ENCODE measurements at places on chromosomes 11 and 22.

- DNase-seq: no peak
Observed at GRCh38 chr11:6142936-6143335, 27.2 kb downstream of the OR52B2 start.

GRCh38 chr22:37079668-37080171 lies 28.2 kb downstream of the KCTD17 start:
- peak; percentile 70 for DNase-seq

DNA sequence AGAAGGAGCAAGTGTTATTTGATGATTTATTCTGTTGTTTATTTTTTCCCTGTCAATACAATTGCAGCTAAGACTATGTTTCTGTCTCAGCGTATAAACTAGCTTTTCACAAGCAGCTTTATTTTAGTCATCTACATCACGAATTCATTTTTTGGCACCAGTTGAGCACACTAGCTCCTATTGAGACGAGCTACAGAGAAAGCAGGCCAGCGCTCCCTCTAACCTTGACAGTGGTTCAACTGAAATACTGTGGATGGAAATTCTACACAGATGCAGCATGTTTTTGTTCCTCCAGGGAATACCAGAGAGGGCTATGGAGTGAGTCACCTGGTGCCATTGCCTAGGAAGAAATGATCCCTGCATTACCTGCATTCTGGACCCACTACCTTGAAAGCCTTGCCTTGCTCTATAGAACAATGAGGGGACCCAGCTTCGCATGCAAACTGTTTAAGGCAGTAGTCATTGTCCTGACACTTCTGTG lies 108.2 kb upstream of the ARHGAP42 start:
- DNase-seq: no peak

DNA sequence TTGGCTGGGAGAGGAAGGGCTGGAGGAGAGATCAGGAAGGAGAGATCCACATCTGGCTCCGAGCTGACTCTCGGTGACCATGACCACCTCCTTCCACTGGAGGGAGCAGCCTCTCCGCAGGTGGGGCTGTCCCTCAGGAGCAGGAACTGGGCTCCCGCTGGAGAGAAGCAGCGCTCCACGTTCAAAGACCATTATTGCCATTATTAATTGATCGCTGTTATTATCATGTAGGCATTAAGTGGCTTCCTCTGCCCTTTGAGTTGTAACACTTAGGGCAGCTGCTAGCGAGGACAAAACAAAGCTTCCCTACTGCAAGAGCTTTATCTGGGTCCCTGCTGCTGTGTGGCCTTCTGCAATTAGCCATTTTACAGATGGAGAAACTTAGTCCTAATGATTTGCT lies 251.9 kb downstream of the ST3GAL4 start:
- DNase-seq: no peak

DNA sequence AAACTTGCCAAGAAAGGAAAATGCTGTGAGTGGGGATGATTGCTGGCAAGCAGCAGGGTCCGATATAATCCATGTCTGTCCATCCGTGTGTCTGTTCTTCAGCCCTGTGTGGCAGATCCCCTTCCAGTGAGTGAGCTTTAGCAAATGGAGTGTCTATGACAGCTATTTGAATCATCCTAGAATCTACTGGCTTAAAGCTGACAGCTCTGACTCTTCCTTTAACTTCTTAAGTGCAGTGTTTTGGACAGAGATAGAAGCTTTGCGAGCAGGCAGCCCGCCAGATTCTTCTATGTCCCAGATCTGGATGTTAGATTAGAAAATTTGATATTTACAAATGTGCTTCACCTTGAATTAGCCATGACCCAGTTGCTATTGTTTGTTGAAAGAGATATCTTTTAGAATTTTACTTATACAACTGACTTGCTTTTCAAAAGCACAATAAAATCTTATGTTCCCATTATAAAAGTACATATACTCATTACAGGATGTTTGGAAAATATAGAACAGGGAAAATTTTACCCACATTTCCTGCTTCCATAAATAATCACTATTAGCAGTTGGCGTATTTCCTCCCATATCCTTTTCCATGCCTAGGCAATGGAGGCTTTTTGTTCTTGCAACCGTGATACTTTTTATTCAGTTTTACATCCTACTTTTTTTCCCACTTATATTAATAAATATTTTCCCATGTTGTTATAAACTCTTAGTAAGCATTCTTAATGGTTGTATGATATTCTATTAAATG lies 124.5 kb downstream of the COMMD9 start:
- DNase-seq: no peak

GRCh38 chr11:115054570-115055538 lies 376.5 kb downstream of the NXPE2 start:
- no peak for DNase-seq

GRCh38 chr11:90189011-90189410 lies 33.8 kb downstream of the CHORDC1 start:
- no peak for DNase-seq

DNA sequence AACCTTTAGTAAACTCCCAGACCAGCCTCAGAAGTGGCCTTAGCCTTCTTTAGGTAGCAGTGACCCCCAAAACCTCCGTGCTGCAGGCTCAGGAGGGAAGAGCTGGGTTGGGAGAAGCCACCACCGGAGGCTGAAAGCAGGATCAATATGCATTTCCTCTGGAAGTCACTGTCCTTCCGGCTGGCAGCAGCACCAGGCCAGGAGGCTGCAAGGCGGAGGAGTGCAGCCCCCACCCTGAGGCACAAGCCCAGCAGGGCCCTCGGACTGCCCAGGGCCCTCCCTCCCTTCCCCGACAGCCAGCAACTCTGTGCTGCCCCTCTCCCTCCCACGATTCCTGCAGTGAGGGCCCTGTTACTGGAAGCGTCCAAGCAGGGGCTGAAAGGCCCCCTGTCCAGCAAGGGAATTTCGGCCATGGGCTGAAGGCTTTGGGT lies 3.2 kb upstream of the NRXN2 start:
- DNase-seq: no peak

DNA sequence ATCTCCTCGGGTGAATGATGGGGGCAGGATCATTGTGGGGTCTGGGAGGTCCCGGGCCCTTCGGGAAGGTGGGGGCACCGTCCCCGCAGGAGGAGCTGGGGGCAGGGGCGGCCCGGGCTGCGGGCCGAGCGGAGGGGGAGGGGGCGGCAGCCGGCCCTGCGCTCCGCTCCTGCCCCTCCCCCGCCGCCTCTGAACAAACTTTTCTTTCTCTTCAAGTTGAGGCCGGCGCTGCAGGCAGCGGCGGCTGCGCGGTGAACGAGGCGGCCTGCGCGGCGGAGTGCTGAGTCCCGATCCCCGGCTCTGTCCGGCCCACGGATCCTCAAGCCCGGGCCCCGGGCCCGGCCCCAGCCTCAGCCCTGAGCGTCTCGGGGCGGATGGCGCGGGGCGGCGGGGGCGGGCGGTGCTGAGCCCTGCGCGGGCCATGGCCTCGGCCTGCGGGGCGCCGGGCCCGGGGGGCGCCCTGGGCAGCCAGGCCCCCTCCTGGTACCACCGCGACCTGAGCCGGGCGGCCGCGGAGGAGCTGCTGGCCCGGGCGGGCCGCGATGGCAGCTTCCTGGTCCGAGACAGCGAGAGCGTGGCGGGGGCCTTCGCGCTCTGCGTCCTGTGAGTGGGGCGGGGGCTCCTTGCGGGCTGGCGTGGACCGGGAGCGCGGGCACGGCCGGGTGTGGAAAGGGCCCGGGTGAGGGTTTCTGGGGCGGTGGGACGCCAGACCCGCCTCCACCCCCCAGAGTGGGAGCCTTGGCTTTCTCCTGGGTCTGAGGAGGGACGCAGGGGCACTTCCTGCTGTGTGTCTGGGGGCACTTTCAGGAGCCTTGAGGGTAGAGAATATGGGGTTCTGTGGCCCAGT lies at the start of gene INPPL1:
TSS of gene INPPL1 (plus strand) at position 204 of the 847 bp plus-strand sequence. CDS start at position 422, 218 bp downstream.
- no peak for DNase-seq

GRCh38 chr11:44985721-44986120 lies 35.0 kb upstream of the TP53I11 start:
- no peak for DNase-seq

- DNase-seq: no peak
Observed at GRCh38 chr11:8527939-8528338, 66.1 kb downstream of the STK33 start.

- no peak for DNase-seq
Observed at GRCh38 chr22:33807470-33807869, 112.8 kb downstream of the LARGE1 start.

DNA sequence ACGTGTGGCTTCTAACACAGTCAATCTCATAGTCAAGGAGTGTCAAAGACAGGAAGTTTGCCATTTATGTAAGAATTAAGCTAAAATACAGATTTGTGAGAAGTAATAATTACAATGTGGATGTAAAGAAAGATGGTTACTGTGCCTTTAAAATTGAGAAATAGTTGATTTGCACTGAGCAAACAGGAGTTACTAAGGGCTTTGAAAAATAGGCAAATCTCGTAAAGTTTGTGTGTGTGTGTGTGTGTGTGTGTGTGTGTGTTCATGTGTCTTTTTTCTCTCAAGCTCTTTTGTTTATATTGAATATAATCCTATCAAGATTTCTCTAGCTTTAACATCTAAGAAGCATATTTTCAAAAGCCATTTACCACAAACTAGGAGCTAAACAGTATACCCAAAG lies 2284.5 kb downstream of the LRRC4C start:
- no peak for DNase-seq

GRCh38 chr11:105838668-105839384 lies 183.2 kb downstream of the MSANTD4 start:
- no peak for DNase-seq

DNA sequence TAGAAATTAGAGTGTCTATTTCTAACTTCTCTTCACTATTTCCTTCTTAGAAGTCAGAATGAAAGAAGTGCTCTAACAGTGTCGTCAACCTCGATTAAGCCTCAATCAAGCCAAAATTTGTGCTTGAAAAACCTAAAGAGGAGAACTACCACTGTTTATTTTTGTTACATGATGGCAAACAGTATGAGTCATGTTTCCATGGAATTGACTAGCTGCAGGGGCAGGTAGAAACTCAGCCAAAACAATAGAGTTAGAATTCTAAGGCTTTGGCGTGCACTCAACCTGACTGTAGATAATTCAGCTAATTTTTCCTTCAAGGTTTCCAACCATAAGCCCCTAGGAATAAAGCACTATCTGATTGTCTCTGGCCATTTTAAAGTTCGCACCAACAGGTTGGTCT lies 415.9 kb downstream of the ETS1 start:
- DNase-seq: no peak

DNA sequence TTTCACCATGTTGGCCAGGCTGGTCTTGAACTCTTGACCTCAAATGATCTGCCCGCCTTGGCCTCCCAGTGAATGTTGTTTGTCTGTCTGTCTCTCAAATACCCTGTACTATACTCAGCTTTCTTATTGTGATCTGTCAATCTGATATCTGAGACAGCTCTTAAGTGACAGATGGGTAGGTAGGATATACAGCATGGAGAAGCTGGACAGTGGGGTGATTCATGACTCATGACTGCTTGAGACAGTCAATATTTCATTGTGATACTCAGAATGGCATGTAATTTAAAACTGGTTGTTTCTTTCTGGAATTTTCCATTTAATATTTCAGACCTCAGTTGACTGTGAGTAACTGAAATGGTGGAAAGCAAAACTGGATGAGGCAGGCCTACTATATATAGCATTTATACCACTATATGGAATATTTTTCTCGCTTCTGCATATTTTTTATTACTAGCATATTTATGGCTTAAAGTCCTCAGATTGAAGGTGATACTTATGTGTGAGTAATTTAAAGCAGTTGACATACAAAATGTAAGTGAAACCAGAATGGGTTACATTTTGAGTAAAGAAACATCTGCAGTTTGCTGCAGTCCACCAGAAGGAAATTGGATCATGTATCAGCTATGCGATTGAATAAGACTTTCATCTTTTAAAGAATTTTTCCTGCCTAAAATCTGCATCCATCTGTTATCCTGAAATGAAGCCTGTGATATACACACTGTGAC lies 22.3 kb downstream of the ARHGAP42 start:
- DNase-seq: no peak

GRCh38 chr22:40805239-40805638 lies 13.9 kb downstream of the SLC25A17 start:
- DNase-seq: no peak

- no peak for DNase-seq
Observed at GRCh38 chr11:125910226-125910849, 6.0 kb downstream of the DDX25 start.

DNA sequence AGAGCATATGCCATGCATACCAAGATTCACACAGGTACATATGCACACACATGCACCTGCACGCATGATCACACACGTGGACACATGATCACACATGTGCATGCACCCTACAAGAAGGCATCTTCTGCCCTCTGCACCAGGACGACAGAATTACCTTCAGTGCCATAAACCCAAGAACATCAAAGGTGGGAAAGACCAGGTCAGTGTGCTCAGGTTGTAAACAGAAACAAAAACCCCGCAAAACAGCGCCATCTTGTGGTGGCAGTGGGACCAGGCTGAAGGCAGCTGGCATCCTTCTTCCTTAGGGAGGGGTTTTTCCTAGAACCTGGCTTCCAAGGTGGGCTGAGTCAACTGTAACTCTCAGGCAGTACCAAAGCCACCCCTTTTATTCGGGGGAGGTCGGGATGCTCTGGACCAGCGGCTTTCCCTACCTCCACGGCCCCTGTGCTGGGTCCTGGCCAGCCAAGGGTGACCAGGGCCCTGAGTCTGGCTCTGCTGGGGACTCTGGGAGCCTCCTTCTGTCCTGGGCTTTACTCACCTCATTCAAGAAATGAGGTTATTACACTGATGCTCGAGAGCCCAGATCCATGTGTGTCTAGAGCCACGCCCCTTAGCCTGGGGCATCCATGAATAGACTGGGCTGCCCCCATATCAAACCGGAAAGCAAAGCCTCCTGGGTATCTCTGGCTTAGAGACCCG lies 69.4 kb upstream of the FGF3 start:
- peak; percentile 49 for DNase-seq

DNA sequence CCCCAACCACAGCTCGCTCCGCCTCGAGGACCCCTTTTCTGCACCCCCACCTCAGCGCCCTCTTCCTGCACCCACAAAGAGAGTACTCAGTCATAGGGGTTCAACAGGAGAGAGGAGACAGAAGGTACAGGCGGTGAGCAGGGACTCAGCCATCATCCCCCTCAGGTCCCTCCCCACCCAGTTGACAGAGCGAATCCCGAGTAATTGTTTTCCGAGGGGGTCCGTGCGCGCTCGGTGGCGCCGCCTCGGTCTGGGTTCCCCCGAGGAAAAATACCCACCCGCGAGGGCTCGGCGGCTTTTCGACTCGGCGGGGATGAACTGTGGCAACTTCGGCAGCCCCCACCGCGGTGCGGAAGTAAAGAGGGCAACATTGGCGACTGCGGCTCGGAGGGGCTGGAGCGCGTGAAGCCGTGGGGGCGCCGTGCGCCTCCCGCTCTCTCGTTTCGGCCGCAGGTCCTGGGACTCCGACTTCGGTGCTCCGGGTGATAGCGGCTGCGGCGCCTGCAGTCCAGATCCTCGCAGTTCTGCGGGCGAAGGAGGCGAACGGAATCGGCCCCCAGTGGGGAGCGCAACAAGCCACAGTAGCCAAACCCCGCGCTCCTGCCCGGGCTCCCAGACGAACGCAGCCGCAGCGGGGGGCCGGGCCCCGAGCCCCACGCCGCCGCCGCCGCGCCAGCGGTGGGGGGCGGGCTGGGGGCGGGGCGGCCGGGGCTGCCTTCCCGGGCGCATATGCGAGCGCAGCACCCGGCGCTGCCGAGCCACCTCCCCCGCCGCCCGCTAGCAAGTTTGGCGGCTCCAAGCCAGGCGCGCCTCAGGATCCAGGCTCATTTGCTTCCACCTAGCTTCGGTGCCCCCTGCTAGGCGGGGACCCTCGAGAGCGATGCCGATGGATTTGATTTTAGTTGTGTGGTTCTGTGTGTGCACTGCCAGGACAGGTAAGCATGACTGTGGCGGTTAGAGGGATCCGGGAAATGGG lies at the start of gene NELL1:
TSS of gene NELL1 (plus strand) at position 743 of the 976 bp plus-strand sequence.
- no peak for DNase-seq

Data from activated CD4-positive, alpha-beta T cell treated with anti-CD3 and anti-CD28 coated beads for 1 hour (primary cell).